ENCODE measurements at places on chromosomes 7 and 10. TPM values are rescaled to one million over a fixed set of nuclear protein-coding genes. Genes with fewer than 3 reads are reported as not detected.

DNA sequence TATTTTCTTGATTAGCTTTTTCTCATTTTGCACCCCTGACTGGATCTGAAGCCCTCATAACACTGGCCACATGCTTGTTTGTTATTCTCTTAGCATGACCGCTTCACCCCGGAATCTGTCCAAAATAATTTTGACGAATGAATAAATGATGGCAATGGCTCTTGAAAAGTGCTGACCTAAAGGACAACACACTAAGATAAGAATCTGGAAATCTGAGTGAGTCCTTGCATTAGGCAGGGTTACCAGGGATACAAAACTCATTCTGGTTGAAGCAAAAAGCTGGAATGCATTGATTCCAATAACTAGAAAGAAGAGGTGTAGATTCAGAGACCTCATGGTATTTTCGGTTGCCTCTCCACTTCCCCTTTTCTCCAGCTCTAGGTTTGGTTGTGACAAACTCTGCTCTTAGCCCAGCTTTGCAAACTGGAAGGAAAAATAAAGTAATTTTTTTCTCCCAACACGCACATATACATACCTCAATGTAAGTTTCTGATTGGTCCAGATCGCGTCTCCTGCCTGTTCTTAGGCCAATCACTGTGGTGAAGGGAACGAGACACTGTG lies 157.4 kb downstream of the SKIDA1 start:
- DNase-seq = no peak

DNA sequence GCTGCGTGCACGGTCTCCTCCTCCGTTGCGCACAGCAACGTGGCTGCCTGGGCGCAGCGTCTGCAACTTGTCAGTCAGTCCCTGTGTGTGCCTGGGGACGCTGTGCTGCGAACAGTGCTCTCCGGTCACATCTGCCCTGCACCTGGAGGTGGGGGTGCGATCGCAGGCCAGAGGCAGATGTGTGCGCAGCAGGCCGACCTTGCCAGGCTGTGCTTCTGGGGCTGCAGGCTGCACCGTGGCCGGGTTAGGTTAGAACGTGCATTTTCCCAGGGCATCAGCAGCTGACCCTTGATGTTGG lies 8.2 kb upstream of the GET4 start:
- no peak for DNase-seq

LOXL4 gene
- total RNA-seq = 3.2 TPM

ZC3HAV1L gene
- not detected for total RNA-seq
